Posterior cingulate gyrus (tissue), 11 donors: ENCODE measurements at places on chromosomes 7 and 10.

GRCh38 chr10:99906470-99906869 is 103.3 kb downstream of the DNMBP start:
- DNase-seq, result no peak

GRCh38 chr7:155580367-155580766 is 34.0 kb upstream of the CNPY1 start:
- DNase-seq, result no peak

GRCh38 chr7:94045581-94045980 is 41.4 kb upstream of the BET1 start:
- no peak for DNase-seq

DNA sequence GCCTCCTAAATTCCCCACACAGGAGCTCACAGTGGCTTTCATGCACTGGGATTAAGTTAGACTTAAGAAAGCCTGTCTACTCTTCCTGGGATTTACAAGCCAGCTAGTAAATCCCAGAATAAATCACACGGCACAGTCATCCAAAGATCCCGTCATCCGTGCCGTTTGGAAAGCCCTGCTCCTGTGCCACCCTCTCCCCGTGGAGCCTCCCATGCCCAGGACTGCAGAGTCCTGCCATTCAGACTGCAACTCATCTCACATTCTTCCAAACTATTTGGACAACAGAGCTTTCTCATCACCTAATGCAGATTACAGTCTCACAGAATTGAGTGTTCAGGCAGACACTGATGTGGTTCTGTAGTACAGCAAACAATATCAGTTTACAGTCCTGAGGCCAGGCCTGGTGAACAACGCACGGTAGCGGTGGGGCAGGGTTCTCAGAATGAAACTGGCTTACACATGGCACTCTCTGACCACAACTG is 166.5 kb downstream of the EGFR start:
- DNase-seq, result no peak

DNA sequence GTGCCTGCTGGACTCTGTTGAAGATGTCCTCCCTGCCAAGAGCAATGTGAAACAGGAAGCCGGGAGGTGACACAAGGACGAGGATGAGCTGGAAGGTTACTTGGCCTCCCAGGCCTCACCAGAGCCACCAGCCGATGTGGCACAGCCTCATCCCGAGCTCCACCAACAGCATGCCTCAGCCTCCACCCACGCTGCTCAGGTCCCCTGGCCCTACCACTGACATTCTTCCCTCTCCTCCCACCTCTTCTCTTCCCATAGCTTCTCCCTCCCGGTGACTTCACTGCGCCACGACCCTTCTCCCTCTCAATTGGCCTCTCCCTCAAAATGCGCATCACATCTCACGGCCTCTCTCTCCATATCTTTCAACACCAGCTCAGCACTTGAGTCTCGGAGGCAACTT is 249.9 kb downstream of the SKAP2 start:
- no peak for DNase-seq

- no peak for DNase-seq
Measured at GRCh38 chr10:126867567-126868365, 37.5 kb upstream of the DOCK1 start.

DNA sequence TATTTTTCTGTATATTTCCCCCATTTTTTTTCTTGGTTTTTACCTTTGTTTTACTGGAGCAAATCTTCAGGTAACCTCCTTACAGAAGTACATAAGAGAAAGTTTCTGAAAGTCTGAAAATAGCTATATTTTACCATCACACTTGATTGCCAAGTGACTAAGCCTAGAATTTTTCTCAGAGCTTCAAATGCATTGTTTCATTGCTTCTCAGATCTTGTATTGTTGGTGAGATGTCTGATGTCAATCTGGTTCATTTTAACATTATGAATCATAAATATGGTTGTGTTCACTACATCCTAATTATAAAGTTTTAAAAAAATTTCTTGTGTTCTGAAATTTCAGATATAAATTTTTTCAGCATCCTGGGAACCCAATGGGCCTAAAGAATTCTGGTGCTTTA is 228.2 kb downstream of the AHR start:
- DNase-seq, result no peak

GRCh38 chr7:2607122-2607922 is 24.5 kb upstream of the TTYH3 start:
- no peak for DNase-seq

GRCh38 chr7:138395763-138396162 is 64.3 kb upstream of the TRIM24 start:
- no peak for DNase-seq

DNA sequence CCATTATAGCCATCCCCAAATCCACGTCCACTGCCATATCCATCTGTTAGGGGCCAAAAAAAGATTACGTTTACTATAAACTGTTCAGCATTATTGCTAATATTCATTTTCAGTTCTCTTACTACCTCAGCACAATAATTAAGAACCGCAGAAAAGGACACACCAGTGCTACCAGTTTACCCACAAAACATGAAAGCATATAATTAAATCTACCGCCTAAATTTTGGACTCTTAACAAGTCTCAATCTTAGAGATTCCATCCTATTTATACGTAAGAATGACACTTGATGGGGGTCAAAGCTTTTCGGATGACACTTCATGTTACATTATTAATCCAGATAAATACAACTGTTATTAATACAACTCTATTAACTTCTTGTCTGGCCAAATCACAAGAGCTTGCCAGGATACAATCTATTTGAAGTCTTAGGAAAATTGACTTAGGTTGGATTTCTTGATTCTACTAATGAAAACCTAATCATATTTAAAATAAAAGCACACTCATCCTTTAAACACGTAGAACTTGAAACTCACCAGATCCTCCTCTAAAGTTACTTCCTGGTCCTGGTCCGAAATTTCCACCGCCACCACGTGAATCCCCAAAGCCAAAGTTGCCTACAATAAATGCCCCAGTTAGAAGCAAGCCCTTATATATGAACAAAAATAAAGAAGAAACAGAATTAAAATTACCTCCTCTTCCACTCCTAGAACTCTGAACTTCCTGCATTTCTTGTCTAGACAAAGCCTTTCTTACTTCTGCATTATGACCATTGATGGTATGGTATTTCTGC is 4.5 kb downstream of the HNRNPA2B1 start:
- DNase-seq, result no peak

DNA sequence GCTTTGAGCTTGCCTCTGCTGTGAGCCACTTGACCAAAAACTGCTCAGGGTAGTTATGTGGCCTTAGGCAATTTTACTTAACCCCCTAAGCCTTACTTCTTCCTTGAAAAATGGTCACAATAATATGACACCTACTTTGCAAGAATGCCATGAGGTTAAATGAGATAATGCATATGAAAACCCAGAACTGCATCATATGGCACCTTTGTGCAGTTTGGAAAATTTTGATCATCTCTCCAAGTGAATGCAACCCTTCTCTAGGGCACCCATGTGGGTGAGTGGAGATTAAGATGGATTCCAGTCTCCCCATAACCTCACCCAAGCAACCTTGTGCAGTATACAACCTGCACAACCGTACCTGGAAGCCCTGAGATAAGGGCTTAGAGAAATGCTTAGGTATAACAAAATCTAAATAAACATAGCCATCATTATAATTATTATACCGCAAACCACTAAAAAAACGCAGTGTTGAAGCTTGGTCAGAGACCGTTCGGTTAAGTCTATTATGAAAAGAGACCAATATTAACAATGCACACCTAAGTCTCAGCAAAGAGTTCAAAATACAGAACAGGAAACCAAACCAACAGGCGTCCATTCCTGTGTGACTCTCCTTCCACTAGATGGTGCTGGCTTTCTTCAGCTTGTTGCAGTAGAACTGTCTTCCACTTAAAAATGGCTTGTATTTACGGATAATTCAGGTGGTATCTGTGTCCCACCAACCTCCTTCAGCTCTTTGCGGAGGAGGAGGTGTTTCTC is 21.0 kb upstream of the ASB15 start:
- no peak for DNase-seq

DNA sequence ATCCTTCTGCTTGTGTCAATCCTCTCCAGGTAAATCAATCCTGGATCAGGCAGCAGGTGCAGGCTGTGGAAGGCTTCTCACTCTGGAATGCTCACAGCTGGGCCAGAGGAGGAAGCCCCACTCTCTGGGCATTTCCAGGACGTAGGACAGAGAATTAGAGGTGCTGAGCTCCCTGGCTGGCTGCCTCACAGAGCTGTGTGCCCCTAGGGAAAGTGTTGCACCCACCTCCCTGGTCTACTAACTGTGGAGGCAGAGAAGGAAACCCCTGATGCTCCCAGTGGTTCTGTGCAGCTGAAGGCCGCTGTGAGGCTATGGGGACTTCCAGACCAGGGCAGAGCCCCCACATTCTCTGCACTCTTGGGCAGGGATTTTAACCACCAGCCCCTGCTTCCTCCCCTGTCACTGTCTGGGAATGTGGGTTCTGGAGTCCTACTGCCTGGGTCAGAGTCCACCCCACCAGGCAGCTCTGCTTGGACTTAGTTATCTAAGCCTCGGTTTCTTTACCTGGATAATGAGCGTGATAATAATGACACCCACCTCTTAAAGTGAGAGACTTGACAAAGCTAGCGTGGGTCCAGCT is 73.5 kb upstream of the EEPD1 start:
- no peak for DNase-seq

DNA sequence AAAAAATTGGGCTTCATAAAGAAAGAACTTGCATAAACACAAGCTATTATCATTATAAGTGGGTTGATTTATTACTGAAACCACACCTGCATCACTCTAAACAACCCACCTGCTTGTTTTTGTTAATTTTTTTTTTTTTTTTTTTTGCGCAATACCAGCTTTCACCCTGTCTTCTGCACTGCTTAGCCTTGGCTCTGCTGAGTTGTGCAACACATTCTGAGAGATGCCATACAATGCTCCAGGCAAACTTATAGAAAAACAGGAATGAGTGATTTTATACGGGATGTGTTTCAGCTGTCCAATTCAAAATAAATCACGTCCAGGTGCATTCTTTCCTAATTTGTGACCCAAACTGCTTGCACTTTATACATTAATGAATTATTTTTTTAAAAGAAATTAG is 923.6 kb downstream of the GATA3 start:
- DNase-seq, result no peak
